Erythroblast (primary cell): ENCODE measurements at places on chromosomes 2 and 18.

DNA sequence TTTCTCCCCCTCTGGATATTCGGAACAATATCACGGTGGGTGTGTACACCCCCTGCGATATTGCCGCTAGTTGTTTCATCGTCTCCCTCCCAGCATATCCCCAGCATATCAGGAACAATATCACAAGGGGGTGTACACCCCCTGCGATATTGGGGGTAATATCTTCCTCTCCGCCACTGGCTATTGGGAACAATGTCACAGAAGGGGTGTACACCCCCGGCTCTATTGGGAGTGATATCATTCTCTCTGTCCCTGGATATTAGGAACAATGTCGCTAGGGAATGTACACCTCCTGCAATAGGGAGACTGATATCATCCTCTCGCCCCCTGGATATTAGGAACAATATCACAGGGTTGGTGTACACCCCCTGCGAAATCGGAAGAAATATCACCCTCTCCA lies 1932.0 kb downstream of the SUCLG1 start:
- no peak for DNase-seq

- no peak for DNase-seq
Observed at GRCh38 chr2:165149439-165149838, 54.4 kb downstream of the SCN3A start.

DNA sequence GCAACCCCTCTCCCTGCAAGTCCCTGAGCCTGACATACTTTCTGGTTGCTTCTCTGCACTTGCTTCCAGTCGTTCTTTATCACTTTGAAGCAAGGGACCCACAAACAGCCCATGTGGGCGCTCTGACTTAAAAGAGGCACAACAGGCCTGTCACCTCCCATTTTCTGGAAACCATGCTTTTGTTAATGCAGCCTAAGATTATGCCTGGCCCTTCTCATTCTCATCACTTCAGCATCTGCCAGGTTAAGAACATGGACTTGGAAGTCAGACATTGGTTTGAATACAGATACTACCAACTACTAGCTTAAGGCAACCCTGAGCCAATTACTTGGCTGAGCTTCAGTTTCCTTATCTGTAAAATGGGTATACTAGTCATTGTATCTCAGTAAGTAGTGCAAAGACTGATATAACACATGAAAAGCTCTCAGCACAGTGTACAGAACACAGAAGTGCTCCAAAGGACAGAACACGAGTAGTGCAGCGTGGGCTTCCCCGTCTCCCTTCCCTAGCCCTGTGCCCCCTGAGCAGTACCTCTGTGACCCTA lies 141.4 kb downstream of the TNS1 start:
- DNase-seq = no peak

DNA sequence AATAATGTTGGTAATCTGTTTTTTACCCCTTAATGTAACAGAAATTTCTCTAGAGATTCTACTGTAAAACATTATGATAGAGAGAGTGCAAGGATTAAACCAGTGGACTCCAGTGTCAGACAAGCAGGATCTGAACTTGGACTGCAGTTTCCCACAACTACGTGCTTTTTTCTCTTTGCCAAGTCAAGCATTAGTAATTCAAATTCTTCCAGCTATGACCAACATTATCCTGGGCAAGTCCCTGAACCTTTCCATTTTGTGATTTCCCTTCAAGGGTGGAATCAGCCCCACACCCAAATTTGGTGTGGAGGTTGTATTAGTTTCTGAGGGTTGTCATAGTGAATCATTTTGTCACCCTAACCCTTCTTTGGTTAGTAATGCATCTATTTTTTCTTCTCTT lies 482.0 kb downstream of the ZNF516 start:
- DNase-seq = no peak

DNA sequence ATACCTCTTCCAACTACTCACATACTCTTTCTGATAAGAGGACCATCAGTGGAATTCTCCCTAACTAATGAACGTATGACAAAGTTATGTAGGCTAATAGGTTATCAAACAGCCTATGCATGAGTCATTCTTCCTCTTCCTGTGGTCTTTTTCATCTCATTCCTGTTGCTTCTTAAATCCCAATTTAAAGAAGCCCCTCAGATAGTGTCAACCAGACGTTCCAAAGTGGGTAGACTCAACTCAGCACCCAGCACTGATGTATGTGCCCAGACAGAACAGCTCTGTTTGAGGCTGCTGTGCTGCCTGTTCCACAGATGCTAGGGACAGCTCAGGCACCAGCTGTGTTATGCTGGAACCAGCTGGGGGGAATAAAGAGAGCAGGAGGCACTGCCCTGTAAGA lies 52.6 kb downstream of the CXCR4 start:
- no peak for DNase-seq

GRCh38 chr2:12796657-12797056 lies 79.9 kb downstream of the TRIB2 start:
- DNase-seq = no peak

GRCh38 chr2:218360453-218360852 lies 3.8 kb downstream of the CATIP start:
- no peak for DNase-seq

GRCh38 chr18:28767201-28767600 lies 590.3 kb upstream of the CDH2 start:
- no peak for DNase-seq

GRCh38 chr2:231159306-231159705 lies 34.5 kb upstream of the HTR2B start:
- no peak for DNase-seq

- no peak for DNase-seq
Observed at GRCh38 chr2:231132129-231132528, 7.3 kb upstream of the HTR2B start.

DNA sequence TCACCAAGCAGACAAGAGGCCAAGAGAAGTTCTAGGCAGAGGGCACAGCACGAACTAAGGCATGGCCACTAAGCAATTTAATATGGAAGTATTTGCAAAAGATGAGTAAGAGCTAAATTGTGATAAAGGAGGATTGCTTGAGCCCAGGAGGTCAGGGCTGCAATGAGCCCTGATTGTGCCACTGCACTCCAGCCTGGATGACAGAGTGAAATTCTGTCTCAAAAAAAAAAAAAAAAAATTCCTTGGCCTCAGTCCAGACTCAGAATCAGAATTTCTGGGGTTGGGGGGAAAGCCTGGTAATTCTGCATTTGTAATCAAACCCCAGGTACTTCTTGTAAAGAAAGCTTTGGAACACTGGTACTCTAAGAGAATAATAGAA lies 46.8 kb upstream of the RTN4 start:
- peak; percentile 62 for DNase-seq

GRCh38 chr2:70182689-70183088 lies 8.1 kb downstream of the C2orf42 start:
- DNase-seq = no peak
